Left renal pelvis (tissue), 4 donors: ENCODE measurements at places on chromosomes 1 and 21. TPM values are rescaled to one million over a fixed set of nuclear protein-coding genes. Genes with fewer than 3 reads are reported as not detected.

- no peak for DNase-seq
These were observed at the start of gene SLAMF7 for GRCh38 chr1:160739098-160739511. SLAMF7 (plus strand) TSS chr1:160739247; CDS start chr1:160739302, 55 bp downstream.

GRCh38 chr21:33901412-33902288 lies 14.0 kb downstream of the ATP5PO start:
- DNase-seq, result no peak

DNA sequence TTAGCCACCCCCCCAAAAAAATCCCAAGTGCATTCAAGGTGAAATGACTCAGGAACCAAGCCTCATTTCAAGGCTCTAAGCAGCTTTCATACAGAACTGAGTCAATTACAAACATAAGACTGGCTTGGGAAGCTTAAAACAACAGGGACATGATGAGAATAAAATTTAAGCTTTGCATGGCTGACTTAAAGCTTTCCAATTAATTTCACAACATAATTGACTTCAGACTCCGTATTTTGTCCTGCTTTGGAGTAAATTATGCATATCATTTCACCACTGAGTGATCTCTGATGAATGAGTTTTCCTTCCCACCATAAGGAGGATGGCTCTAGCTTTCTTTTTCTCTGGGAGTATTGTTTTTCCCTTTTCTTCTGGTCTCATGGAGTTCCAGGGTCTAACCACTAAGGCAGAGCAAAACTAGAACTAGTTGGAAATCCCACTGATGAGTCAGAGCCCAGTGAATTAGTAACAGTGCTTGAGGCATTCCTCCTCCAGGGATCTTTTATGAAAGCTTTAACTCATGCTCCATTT lies 72.8 kb downstream of the XCL2 start:
- DNase-seq, result no peak

DNA sequence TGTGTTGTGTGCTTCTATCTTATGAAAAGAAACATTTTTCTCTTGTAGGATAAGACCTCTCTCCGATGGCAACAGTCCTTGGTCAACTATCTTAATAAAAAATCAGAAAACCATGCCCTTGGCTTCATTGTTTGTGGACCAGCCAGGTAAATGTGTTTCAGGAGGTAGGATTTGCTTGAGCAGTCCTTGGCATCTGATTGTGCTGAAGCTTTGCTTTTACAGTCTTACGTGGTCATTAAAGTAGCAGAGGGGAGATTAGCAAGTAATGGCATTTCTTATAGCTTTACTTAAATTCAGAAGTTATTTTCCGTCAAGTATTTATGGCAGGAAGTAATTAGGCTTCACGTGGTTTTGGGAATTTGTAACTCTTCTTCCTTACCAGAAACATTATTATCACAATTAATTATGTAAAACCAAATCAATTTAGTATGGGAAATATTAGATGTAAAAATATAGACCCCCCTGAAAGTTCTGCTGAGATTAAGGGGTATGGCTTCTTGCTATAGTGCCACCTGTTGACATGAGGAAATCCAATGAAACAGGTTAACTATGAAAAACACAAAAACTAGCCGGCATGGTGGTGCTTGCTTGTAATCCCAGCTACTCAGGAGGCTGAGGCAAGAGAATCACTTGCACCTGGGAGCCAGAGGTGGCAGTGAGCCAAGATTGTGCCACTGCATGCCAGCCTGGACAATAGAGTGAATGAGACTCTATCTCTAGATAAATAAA lies 49.0 kb downstream of the MAP3K21 start:
- DNase-seq, result no peak

DNA sequence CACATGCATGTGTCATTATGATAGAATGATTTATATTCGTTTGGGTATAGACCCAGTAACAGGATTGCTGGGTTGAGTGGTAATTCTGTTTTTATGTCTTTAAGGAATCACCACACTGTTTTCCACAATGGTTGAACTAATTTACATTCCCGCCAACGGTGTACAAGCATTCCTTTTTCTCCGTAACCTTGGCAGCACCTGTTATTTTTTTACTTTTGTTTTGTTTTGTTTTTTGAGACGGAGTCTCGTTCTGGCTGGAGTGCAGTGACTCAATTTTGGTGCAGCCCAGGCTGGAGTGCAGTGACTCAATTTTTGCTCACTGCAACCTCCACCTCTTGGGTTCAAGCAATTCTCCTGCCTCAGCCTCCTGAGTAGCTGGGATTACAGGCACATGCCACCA lies 8.5 kb upstream of the S100B start:
- no peak for DNase-seq

GRCh38 chr1:244386595-244386994 lies 65.1 kb downstream of the ADSS2 start:
- DNase-seq, result no peak

- DNase-seq, result no peak
These were observed 2.0 kb upstream of the ABCG1 start for GRCh38 chr21:42216726-42217572.

- DNase-seq, result no peak
These were observed 125.8 kb upstream of the C8B start for GRCh38 chr1:57091642-57092041.

GRCh38 chr1:245116131-245116530 lies 38.7 kb upstream of the KIF26B start:
- DNase-seq, result no peak

- DNase-seq, result no peak
These were observed 23.7 kb downstream of the CAMK1G start for GRCh38 chr1:209607102-209607794.

GRCh38 chr21:45459171-45460010 lies 54.4 kb downstream of the COL18A1 start:
- DNase-seq, result no peak

DNA sequence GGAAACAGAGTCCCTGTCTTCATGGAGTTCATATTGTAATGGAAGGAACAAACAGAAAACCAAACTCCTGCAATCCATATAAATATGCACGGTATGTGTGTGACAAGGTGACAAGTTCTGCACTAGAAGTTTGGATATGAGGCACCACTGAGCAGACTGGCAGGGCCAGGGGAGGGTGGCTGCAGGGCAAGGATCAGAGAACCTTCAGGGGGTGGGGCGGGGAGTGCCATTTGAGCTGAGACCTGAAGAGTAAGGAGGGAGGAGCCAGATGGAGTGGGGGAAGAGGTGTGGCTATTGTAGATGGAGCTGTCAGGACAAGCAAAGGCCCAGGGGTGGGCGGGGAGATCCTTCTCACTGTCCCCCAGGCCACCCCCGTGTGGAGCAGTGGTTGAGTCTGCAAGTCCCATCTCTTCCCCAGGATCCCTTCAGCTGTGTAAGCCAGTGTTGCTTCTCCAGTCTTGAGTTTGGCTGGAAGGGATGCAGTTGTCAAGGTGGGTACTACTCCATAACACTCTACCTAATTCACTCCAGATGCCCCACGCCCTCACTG lies 76.4 kb downstream of the ATP5PO start:
- no peak for DNase-seq

- no peak for DNase-seq
These were observed 2.0 kb downstream of the HCN3 start for GRCh38 chr1:155279268-155279667.

DNA sequence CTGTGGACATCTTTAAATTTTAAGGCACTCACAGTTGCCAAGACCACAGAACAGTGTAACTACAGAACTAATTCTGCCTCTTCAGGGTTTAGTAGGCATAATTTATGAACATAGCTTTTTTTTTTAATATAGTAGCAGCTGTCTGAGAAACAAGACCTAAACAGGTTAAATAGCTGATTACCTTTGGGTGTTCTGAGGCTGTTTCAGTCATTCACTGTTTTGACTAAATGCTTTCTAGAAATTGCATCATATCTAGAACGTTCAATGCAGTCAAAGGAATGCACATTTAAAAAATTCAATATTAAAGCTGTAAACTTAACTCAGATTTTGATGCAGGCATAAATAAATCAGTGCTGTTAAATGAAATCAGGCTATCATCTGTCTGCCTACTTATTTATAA lies 101.6 kb downstream of the BRINP3 start:
- no peak for DNase-seq

DNA sequence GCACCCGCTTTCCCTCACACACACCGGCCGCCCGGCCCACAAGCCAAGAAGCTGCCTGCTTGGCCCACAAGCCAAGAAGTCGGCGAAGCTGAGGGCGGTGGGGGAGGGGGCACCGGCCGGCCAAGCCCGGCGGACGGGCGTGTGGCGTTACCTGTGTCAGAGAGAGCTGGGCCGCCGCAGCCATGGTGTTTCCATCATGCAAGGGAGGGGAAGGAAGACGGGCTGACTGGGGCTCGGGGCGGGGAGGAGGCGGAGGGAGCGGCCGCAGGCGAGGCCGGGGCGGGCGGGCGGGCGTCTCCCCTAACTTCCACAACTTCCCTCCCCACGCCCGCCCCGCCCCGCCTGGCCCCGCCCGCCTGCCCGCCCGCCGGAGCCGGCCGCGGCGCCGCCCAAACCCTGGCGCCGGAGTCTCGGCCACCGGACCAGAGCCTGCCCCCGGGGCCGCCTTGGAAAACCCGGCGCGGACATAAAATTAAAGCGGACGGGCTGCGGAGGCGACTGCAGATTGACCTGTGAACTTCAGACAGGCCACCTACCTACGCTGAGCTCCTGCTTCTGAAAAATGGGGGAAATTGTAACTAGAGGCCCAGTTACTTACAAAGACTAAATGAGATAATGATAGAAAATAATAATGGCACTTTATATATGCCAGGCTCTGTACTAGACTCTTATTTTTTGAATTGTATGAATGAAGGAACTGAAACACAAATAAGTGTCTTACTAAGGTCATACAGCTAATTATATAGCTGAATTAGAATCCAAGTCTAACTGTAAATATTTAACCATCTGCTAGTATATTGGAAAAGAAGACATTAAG lies at the start of gene EPS15:
EPS15 (minus strand) TSS at position 219 of the 817 bp plus-strand sequence; CDS start at position 184, 35 bp downstream.
- no peak for DNase-seq

GRCh38 chr1:207824691-207825408 lies 73.0 kb downstream of the CD46 start:
- DNase-seq, result no peak

DNA sequence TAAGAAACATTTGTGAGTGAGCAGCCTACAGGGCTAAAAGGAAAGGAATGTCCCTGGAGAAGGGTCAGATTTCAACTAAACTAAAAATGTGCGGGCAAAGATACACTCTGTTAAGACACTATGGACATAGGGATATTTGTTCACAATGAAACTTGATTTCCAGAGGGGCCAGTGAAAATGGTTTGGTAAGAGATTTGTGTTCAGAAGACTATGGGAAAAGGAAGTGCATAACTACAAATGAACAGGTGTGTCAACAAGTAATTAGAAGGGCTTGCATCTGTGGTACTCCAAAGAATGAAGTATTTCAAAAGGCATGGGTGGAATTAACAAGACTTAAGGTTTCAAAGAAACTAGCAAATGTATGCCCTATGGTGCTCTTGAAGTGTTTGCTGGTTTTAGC lies 60.4 kb downstream of the NME7 start:
- DNase-seq, result no peak

- DNase-seq, result no peak
These were observed 29.6 kb upstream of the PHGDH start for GRCh38 chr1:119682141-119682540.

GRCh38 chr1:195965036-195965435 lies 643.2 kb downstream of the KCNT2 start:
- no peak for DNase-seq

- no peak for DNase-seq
These were observed 11.4 kb downstream of the SLC45A3 start for GRCh38 chr1:205668951-205669340.

Gene SPRR1A
- 0.73 TPM for polyA plus RNA-seq

Gene TXLNA
- polyA plus RNA-seq, result 46.7 TPM

Gene PLEKHA6
- polyA plus RNA-seq, result 46.1 TPM

Gene CFAP74
- polyA plus RNA-seq, result 0.39 TPM

Gene PTGS2
- 0.93 TPM for polyA plus RNA-seq

Gene CRYBG2
- polyA plus RNA-seq, result 1.2 TPM

Gene CELF3
- 0.14 TPM for polyA plus RNA-seq

Gene VSIG8
- 0.11 TPM for polyA plus RNA-seq

Gene SPRR2A
- polyA plus RNA-seq, result 0.57 TPM

Gene GRIK1
- polyA plus RNA-seq, result 1.6 TPM

Gene KCNK1
- polyA plus RNA-seq, result 6.7 TPM

Gene GBP3
- 17.6 TPM for polyA plus RNA-seq

Gene LPAR3
- 1.1 TPM for polyA plus RNA-seq

Gene SPATA45
- polyA plus RNA-seq, result 1.6 TPM

Gene BLACAT1
- polyA plus RNA-seq, result 3.3 TPM

Gene FABP3
- polyA plus RNA-seq, result 35.4 TPM
